ENCODE measurements at places on chromosomes 12 and 14.

DNA sequence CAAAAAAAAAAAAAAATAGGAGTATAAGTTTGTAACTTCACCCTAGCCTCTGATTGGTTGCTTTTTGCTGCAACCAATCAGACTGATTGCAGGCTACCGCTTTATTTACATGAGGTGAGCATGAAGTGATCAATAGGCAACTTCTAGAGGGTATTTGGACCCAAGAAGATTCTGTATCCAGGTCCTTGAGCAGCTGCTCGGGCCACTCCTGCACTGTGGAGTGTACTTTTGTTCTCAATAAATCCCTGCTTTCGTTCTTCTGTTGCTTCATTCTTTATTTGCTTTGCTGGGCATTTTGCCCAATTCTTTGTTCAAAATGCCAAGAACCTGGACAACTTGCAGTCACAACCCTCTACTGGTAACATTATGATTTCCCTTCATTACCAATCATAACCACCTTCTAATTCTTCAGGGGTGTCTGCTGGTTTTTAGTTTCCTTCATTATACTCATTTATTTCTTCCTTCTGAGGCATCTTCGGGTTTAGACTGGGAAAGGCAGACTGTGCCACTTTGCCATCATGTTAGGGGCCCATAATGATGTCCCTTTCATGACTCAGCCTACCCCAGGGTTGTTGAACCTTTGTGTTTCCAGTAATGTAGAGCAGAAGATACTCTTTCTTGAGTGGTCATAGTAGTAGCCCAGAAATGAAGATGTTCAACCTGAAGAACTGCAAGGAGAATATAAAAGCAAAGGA lies 43.4 kb upstream of the LIMA1 start:
- no peak for DNase-seq

- DNase-seq = no peak
Measured at GRCh38 chr14:73743431-73743931, 29.3 kb upstream of the PNMA1 start.

DNA sequence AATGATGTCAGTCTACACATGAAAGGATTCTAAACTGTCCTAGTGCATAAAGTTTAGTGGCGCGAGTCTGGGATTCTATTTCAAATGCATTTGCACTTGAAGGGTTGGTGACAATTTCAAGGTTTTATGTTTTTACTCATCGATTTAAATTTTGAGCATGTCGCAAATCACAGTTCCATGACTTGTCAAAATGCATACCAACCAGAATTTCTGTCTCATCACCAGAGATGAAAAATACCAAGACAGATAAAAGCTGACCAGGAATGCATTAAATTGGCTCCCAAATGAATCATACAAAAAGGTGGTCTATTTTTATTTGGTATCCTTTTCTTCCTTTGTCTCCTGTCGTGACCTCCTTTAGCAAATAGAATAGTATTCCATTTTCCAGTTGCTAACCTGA lies 25.2 kb downstream of the TMEM30B start:
- DNase-seq = no peak

DNA sequence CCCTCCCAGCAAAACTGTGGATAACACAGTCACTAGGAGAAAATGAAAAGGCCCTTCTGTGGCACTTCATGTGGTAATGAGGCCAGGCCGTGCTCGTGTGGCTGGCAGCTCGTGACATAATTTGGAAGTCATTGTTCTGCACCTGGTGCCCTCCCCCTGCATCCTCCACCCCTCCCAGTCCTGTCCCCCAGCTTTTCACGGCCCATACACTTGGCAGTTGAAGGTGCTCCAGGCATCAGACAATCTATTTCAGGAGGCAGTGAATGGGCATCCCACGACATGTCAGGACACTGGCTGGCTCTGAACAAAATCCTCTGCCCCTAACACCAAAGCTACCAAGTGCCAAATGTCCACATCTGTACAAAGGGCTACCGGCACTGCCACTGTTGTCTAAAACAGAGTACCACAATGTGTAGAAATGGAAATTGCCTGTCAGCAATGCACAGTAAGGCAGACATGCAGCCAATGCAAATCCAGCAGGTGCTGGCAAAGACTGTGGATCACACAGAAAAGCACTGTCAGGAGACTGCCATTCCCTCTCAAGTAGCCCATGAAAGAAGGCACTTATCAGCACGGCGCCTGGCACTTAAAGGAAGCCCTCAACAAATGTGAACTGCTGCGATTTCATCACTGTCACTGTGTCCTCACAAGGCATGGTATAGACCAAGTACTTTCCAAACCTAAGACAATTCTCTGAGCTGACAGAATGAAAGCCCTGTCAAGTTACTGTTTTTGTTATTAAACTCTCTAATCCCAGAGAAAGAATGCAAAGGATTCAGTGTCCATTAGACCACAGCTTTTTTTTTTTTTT lies 39.1 kb downstream of the CORO1C start:
- DNase-seq = no peak

GRCh38 chr14:100554082-100554677 lies 33.0 kb downstream of the BEGAIN start:
- DNase-seq = no peak

DNA sequence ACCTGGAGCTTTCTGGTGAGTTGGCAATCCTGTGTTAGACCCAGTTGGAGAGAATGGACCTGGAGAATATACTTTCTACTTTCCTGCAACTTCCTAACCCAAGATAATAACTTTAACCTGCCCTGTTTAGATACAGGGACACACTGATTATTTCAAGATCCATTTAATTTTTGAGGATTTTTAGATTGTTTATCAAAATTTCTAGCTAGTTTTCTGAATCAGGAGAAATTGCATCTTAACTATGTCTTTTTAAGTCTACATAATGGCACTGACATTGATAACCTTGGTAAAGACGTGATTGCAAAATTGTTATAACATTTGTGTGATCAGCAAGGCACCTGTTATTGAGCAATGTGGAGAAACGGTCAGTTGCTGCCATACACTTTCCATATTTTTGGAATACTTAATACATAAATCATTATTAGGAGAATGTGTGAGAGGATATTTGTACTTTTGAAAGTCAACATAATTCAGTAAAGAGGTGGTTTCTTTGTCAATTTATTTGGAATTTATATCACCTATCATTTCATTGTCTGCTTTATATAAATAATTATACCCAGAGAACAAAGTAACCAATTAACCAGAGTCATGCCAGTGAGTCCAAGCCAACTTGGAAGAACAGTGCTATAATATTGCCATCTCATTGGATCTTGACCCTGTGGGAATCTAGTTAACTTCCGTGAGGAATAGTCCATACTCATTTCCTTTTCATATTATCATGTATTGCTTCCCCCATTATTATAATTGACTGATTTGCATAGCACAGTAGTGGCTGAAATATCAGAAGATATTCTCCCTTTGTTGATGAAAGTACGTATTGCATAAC lies 28.4 kb downstream of the NFYB start:
- DNase-seq = no peak
